ENCODE measurements at places on chromosomes 12 and 14. TPM values are rescaled to one million over a fixed set of nuclear protein-coding genes. Genes with fewer than 3 reads are reported as not detected.

The TRPV4 gene
- total RNA-seq: not detected

The KRT77 gene
- not detected for total RNA-seq

The TAS2R10 gene
- 0.27 TPM for total RNA-seq

DNA sequence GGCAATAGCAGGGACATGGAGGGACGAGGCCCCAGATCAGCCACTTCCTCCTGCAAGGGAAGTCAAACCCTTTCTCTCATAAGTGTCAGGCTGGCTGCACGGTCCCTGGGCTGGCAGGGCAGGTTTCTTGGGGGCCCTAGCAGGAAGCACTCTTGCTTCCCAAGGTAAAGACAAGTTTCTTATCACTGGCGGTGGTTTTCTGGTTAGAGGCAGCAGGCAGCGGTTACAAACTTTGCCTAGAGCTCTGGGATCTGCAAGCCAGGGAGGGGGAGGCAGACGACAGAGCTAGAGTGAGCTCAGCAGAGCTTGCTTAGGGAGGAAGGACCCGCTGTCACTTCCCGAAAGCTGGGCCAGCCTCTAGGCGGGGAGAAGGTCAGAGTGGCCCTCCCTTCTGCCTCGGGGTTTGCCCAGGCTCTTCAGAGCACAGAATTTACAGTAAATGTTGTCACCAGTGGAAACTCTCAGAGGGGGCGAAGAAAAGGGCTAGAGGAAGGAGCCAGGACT, 20.4 kb downstream of the BATF start:
- peak; percentile 83 for DNase-seq

The LRIG3 gene
- total RNA-seq: not detected

The OR4E2 gene
- total RNA-seq: not detected

DNA sequence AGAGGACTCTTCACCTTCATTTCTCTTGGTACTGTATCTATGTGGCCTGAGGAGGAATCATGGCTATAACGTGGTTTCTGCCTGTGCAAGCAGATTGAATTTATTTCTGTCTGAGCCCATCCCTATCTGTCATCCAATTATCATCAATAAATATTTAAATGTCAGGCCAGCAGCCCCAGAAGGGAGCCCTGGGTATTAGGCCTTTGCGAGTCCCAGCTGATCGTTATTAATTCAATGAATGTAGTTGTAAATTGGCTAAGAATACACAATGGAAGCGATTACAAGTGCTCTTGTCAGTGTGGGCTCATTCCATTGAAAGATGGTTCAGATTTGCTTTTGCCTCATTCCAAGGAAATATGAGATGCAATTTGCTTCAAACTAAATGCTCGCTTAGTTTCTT, 142.0 kb downstream of the KTN1 start:
- DNase-seq: no peak

GRCh38 chr14:63713058-63713457, 14.8 kb downstream of the SGPP1 start:
- no peak for DNase-seq

The ALG10B gene
- total RNA-seq: 13.0 TPM

GRCh38 chr14:70186900-70187451, 1.8 kb downstream of the SLC8A3 start:
- DNase-seq: peak; percentile 9

GRCh38 chr12:92244036-92244435, 98.4 kb upstream of the BTG1 start:
- DNase-seq: no peak

DNA sequence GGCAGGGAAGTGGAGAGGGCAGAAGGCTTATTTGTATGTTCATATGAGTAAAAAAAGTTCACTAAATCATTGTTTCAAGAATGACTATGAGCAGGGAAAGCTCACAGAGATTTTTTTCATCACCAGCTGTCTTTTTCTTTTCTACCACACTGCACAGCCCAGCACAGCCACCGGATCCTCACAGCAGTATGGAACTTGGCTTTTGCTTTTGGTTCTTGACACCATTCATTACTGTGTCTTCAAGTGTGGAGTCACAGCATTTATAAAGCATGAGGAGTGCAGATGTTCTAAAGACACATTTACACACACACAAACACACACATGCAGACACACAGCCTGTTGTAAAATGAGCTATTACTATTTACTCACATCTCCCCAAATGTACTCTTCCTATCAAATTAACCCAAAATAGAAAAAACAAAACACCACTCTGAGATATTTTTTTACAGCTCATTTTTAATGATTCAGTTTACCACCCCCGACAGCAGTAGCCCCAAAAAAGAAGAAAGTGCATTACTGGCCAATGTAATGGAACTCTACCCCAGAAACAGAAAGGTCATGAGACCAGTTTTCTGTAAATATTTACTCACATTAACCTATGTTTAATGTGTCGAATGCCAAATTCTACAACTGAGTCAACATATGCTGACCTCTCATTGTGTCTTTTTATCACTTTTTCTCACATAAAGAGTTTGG, 60.5 kb downstream of the BTG1 start:
- no peak for DNase-seq

DNA sequence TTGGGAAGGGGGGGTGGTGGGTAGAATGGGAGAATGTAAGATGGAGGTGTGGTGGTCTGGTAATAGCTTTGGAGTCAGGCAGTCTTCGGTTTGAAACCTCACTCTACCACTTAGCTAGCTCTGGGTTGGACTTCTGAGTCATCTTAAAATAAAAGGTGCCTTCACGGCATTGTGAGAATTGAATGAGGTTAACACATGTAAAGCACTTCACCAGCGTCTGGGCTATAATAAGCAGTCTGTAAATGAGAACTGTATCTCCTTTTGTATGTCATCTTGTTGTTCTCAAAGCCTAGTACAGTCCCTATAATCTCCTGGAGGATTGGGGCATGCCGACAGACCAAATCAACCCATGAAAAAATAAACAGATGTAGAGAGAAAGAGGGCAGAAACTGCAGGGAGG, 11.2 kb downstream of the C2CD5 start:
- DNase-seq: no peak

DNA sequence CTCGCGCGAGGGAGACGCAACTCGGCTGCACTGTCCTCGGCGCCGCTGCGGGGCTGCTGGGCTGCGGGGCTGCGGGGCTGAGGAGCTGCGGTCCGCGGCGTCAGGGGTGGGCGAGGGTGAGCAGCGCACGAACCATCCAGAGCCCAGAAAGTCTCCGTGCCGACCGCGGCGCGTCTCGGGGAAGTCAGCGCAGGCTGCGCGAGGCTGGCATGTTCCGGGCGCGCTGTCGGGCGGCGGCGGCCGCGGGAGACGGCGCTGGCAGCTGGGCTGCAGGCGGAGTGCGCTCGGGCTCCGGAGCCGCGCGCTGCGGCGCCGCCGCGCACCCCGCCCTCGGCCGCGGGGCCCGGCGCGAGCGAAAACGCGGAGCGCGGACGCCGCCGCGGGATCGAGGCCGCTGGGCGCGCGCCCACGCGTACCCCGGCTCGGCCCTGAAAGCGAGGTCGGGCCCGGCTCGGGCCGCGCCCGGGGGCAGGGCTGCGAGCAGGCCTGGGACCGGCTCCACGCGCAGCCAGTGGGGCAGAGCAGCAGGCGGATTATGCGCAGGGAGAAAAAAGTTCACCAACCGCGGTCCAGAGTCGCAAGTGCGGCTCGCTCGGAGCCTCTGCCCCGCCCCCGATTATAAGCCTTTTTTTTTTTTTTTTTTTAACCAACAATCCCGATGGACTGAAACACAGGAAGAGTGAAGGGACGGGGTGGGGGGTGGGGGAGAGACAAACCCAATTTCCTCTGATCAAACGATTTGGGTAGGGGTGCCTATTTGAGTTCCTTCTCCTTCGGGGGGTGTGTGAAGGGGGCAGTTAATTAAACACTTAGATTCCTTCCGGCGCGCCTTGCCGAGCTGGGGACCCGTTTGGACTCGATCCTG, at the start of gene PRICKLE1:
Gene PRICKLE1 (minus strand): TSS at position 282 of the 865 bp plus-strand sequence. CDS start 117,230 bp downstream, outside the sequence.
- peak; percentile 78 for DNase-seq

The LMO3 gene
- not detected for total RNA-seq

The ACSS3 gene
- not detected for total RNA-seq

GRCh38 chr14:44803239-44803905, 158.4 kb downstream of the KLHL28 start:
- peak; percentile 23 for DNase-seq

All from B cell (primary cell).